ENCODE measurements at places on chromosomes 16 and 17. TPM values are rescaled to one million over a fixed set of nuclear protein-coding genes. Genes with fewer than 3 reads are reported as not detected.

Gene NTN3
- not detected for total RNA-seq

Gene SPATA32
- total RNA-seq = not detected

Gene SOCS1
- 27.2 TPM for total RNA-seq

Gene TEX19
- total RNA-seq = not detected

- H3K36me3 ChIP-seq = peaks cover 2% of the 10 kb centered on the region
- peak; percentile 45 for DNase-seq
- H3K4me3 ChIP-seq = peak overlapping the region; percentile 88
- peak overlapping the region; percentile 69 for H3K27ac ChIP-seq
- H3K27me3 ChIP-seq = no peaks in the 10 kb centered on the region
Measured at GRCh38 chr16:66603537-66604375, 748 bp upstream of the CMTM3 start.

- H3K4me3 ChIP-seq = no peak overlapping the region
- H3K36me3 ChIP-seq = no peaks in the 10 kb centered on the region
- no peaks in the 10 kb centered on the region for H3K4me1 ChIP-seq
- no peak for DNase-seq
- no peaks in the 10 kb centered on the region for H3K27me3 ChIP-seq
Measured at GRCh38 chr17:19322861-19323260, 39.7 kb downstream of the B9D1 start.

GRCh38 chr17:50134206-50135110 lies 4.5 kb upstream of the SAMD14 start:
- no peak for DNase-seq
- H3K36me3 ChIP-seq = peaks cover 52% of the 10 kb centered on the region
- H3K27ac ChIP-seq = no peak overlapping the region
- H3K27me3 ChIP-seq = peaks cover 5% of the 10 kb centered on the region

- no peak for DNase-seq
- H3K4me1 ChIP-seq = peaks cover under 1% of the 10 kb centered on the region
- no peak overlapping the region for H3K4me3 ChIP-seq
- H3K36me3 ChIP-seq = no peaks in the 10 kb centered on the region
- H3K27ac ChIP-seq = no peak overlapping the region
Measured at GRCh38 chr17:78237401-78238012, 6.1 kb downstream of the TMEM235 start.

- H3K4me3 ChIP-seq = no peak overlapping the region
- H3K4me1 ChIP-seq = peaks cover 6% of the 10 kb centered on the region
- no peak for DNase-seq
- no peaks in the 10 kb centered on the region for H3K27me3 ChIP-seq
- H3K36me3 ChIP-seq = no peaks in the 10 kb centered on the region
- no peak overlapping the region for H3K27ac ChIP-seq
Measured at GRCh38 chr16:20746461-20746860, 4.8 kb upstream of the THUMPD1 start.

DNA sequence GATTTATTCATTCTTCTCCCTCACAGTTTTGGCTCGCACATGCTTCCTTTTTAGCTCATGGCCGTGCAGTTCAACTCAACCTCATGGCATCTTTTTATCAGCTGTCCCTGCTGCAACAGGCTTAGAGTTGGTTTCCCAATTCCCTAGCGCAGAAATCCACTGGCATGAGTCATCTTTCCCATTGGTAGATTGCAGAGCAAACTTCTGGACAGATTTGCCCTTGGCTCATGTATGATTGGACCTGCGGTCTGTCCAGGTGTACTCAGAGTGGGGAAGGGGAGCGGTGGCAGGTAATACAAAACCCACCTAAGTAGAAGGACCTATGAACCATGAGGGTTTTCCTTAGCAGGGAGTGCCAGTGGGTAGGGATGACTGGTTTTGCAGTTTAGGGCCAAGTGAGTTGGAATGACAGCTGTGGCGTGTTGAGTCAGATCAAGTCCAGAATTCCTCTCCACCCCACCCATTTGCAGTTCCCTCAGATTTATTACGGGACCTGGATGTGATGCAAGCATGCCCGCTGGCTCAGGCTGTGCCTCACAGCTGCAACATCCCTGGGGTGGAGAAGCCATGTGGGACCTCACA lies 584.7 kb downstream of the WWOX start:
- DNase-seq = no peak
- H3K27ac ChIP-seq = no peak overlapping the region
- no peaks in the 10 kb centered on the region for H3K4me1 ChIP-seq
- no peaks in the 10 kb centered on the region for H3K27me3 ChIP-seq

- H3K27ac ChIP-seq = no peak overlapping the region
- DNase-seq = no peak
- H3K4me1 ChIP-seq = no peaks in the 10 kb centered on the region
- H3K36me3 ChIP-seq = no peaks in the 10 kb centered on the region
Measured at GRCh38 chr17:27868565-27868964, 24.6 kb downstream of the LYRM9 start.

DNA sequence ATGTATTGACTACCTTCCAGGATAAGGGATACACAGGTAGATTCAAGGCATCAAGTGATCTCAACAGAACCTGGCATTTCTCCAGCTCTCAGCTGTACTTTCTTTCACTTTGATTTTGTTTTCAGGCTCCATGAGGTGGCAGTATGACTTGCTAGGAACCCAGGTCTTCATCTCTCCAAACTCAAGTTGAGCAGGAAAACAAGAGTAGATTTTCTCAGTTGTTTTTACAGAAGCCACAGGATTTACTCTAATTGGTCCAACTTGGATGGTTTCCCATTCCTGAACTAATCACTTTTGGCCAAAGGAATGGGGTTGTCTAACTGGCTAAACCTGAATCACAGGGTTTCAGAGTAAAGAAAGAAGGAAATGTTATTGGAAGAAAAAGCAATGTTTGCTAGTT lies 146.6 kb downstream of the TRIM37 start:
- H3K27me3 ChIP-seq = no peaks in the 10 kb centered on the region
- no peaks in the 10 kb centered on the region for H3K4me1 ChIP-seq
- no peak for DNase-seq
- no peaks in the 10 kb centered on the region for H3K36me3 ChIP-seq

DNA sequence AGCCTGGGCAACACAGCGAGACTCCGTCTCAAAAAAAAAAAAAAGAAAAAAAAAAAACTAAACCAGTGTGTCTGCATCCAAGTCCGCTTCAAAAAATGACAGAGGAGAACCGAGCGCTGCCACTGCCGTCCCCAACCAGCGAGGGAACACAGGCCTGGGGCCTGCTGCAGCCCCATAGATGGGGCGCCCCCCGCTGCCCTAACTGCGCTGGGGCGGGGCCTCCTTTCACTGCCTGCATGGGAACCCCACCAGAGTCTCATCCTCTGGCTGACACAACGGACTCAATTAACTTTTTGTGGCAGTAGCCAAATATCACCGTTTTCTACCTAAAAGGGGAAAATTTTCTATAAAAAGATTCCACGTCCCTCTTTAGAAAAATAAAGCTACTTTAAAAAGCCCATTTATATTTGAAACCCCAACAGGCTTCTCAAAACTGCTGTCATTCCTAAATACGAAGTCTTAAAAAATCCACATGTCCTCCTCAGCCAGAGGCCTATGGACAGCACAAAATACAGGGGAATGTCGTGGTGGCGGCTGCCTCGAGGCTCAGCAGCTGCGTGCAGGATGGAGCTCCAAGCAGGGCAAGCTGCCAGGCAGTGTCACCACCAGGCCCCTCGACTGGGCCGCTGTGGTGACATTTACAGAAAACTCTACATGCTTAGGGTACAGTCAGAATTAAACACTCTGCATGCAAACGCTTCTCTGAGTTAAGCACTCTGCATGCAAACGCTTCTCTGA lies 30.3 kb downstream of the KLHDC4 start:
- H3K4me1 ChIP-seq = peaks cover 20% of the 10 kb centered on the region
- no peak overlapping the region for H3K27ac ChIP-seq
- peaks cover 34% of the 10 kb centered on the region for H3K36me3 ChIP-seq
- H3K4me3 ChIP-seq = no peak overlapping the region
- no peak for DNase-seq
- H3K27me3 ChIP-seq = no peaks in the 10 kb centered on the region

DNA sequence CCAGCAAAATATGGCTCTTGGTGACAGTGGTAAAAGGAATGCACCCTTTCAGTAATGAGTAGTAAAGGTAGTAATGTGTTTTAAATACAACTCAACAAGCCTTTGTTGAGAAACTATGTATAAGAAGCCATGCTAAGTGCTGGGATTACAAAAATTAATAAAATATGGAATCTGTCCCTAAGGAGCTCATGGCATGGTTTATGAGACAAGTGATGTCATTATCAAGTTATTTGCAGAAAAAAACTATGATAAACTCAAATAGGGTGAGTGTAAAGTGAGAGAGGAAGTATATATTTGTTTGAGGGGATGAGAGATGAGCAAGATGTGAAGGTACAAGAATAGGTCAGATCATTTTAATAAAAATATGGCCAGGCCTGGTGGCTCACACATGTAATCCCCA lies 76.9 kb downstream of the NF1 start:
- H3K4me1 ChIP-seq = no peaks in the 10 kb centered on the region
- no peak overlapping the region for H3K4me3 ChIP-seq
- DNase-seq = no peak
- H3K27ac ChIP-seq = no peak overlapping the region
- no peaks in the 10 kb centered on the region for H3K27me3 ChIP-seq
- peaks cover 2% of the 10 kb centered on the region for H3K36me3 ChIP-seq
